MCF 10A (cell line): ENCODE measurements at places on chromosomes 6 and 20.

GRCh38 chr6:155248008-155249001, 15.5 kb upstream of the CLDN20 start:
- DNase-seq, result peak; percentile 54

DNA sequence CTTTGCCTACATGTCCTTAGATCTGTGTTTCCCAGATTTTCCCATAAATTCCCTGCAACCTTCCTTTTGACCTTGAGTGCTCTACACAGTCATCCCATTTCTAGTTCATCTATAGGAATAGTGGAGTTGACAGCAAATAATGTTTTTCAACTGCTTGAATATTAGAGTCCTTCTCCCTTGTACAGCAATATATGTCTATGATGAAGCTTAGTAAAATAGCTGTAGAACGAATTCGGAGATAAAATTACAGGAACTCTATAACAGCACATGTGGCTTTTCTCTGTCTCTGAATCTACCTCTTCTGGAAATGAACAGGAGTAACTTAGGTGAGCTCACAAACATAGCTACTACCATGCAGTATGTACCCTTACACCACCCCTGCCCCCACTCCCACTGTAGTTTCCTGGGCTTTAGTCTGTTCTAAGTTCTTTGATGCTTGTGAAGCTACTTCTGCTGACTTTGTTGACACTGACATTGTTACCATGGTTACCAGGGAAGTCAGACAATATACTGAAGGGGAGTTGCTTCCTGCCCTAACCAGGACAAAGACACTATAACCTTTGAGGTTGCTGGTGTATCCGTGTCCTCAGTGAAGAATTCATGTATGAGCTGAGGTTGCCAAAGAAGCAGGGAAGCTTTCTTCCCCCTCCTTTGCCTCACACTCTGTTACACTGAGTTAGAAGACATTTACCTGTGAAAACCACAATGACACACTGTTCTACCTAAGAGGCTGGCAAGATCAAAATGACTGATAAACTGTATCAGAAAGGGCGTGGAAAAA, 35.8 kb upstream of the SHLD1 start:
- DNase-seq, result no peak

GRCh38 chr6:88220493-88220892, 54.3 kb upstream of the CNR1 start:
- DNase-seq, result peak; percentile 60

- no peak for DNase-seq
These were observed 248.3 kb downstream of the ARID1B start for GRCh38 chr6:157025437-157025836.

- DNase-seq, result no peak
These were observed 218.3 kb downstream of the SLC24A3 start for GRCh38 chr20:19430641-19431315.

- no peak for DNase-seq
These were observed 74.9 kb upstream of the RIN2 start for GRCh38 chr20:19683188-19683587.

DNA sequence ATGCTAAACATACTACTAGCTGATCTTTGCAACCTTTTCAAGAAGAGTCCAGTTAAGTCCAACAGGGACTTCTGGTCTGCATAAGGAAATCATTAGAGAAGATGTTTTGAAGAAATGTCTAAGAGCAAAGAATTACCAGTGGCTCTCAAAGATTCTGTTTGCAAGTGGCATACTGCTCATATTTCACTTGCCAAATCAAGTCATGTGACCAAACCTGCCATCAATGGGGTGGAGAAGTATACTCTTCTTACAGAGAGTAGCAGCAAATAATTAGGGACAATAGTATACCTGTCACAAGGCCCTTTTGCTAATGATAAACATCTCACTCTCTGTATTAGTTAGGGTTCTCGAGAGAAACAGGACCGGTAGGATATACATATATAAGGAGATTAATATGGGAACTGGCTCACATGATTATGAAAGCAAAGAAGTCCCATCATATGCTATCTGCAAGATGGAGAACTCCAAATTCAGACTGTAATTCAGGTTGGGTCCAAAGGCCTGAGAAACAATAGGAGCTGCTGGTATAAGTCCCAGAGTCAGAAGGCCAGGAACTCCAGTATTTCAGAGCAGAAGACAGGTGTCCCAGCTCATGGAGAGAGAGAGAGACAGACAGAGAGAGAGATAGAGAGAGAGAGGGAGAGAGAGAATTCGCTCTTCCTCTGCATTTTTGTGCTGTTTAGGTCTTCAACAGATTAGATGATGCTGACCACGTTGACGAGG, 111.5 kb downstream of the LCA5 start:
- DNase-seq, result no peak

- no peak for DNase-seq
These were observed 34.9 kb downstream of the BCL2L1 start for GRCh38 chr20:31687777-31688176.

DNA sequence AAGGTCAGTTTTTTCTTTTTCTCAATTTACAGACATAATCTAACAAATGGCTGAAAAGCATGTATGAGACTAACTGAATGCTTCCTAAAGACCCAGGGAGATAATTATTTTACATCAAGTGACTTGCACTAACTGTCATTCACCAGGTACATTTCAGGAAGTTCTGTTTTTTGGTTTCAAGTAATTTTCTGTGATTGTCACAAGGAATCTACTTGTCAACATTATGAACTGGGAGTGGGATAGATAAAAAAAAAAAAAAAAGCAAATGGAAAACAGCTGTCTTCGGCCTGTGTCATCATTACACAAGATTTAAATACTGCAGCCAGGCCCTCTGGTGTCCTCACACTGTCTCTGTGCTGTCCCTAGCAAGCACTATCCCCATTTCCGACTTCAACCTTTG, 379.0 kb upstream of the HTR1E start:
- no peak for DNase-seq

DNA sequence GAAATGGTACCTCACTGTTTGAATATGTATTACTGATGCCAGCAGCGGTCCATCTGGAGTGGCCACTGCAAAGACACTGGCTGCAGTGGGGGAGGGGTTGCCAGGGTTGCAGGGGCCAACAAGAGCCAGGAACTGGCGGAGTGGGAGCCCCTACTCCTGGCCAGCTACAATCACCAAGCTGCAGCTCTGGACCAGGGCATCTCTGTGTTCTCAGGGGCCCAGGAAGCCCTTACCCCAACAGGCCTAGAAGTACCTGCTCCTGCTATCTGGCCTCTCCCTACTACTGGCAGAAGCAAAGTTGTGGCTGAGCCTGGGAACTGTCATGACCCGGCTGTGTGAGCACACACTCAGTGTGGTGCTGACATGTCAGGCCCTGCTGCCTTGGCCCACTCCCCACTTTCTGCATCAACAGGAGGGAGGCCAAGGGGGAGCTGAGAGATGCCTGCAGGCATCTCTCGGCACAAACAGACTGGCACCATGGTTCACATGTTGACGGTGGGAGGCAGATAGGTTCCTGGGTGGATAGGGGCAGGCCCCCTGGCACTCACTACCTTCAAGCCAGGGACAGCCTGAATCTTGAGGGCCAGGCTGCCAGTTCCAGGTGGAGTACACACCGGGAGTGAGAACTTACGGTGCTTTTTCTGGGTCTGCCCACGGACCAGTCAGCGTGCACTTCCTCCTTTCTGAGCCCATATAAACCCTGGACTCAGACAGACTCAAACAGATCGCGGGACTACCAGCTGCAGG, 1188.0 kb downstream of the GRIK2 start:
- DNase-seq, result no peak

- no peak for DNase-seq
These were observed 148.4 kb downstream of the TFAP2A start for GRCh38 chr6:10266462-10266861.

- DNase-seq, result peak; percentile 10
These were observed 6.6 kb upstream of the CCR6 start for GRCh38 chr6:167116109-167116837.

- DNase-seq, result no peak
These were observed 44.2 kb downstream of the MOXD1 start for GRCh38 chr6:132357120-132357519.

GRCh38 chr20:2521369-2522305, 12.9 kb upstream of the ZNF343 start:
- DNase-seq, result peak; percentile 50

DNA sequence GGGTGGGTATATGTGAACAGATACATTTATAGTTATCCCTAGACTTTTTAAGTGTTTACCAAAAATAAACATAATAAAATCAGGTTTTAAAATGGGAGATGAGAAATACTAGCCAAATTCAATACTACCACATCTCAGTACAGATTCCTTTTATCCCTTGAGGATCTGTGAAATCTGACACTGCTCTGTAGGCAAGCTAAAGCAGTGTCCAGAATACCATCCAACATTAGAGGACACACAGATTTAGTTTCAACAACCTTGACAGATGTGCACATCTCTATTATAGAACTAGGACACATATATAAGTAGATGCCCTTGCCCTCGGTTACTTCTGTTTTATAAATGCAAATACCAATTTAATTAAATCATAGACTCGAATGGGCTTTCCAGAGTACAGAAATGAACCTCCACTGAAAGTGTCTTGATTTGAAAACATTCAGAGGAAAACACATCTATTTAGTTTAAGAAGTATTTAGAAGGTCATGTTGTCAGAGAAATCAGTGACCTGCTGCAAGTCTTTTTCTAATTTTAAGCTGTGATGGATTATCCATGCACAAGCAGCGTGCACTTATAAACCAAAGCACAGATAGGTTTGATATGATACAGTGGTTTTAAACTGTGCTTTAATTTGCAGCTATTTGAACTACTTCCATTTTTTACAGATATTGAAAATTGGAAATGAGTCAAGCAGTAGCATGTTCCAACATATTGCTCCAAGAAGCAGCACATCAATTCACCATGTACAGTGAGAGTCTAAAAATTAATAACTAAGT, 156.3 kb upstream of the EPHA7 start:
- DNase-seq, result no peak

DNA sequence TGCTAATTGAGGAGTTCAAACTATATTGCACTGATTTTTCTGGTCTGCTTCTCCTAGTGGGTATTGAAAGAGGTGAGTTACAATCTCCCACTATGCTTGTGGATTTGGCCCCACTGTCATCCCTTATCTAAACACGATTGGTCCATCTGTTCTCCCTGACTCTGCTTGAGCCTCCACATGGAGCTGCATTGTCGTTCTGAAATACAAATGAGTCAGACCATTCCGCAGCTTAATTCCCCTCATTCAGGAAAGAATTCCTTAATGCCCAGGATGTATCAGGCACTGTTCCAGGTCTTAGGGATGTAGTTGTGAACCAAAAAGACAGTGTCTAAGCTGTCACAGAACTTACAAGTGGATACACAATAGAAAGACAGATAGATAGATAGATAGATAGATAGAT, 461.9 kb downstream of the QKI start:
- no peak for DNase-seq

DNA sequence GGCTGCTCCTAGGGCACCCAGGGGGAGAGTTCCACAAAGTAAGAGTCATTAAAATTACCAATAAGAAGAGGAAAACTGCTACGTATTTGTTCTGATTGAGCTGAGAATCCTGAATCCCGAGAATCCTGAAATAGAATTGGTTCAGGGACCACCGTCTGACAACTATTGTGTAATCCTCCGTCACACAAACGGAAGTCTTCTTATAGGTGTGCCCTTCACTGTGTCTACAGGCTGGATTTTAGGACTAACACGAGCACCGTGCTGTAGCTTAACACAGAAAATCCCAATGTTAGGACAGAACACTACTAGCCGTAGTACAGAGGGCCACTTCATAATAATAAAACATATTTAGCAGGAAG, 50.6 kb upstream of the RNF182 start:
- DNase-seq, result no peak

GRCh38 chr6:113361014-113361645, 496.0 kb upstream of the MARCKS start:
- DNase-seq, result peak; percentile 47
